ENCODE measurements at places on chromosomes 6 and 20.

GRCh38 chr6:110561696-110562095 is 85.3 kb upstream of the SLC22A16 start:
- no peak for DNase-seq

GRCh38 chr6:34369385-34369784 is 23.1 kb downstream of the NUDT3 start:
- DNase-seq, result no peak

DNA sequence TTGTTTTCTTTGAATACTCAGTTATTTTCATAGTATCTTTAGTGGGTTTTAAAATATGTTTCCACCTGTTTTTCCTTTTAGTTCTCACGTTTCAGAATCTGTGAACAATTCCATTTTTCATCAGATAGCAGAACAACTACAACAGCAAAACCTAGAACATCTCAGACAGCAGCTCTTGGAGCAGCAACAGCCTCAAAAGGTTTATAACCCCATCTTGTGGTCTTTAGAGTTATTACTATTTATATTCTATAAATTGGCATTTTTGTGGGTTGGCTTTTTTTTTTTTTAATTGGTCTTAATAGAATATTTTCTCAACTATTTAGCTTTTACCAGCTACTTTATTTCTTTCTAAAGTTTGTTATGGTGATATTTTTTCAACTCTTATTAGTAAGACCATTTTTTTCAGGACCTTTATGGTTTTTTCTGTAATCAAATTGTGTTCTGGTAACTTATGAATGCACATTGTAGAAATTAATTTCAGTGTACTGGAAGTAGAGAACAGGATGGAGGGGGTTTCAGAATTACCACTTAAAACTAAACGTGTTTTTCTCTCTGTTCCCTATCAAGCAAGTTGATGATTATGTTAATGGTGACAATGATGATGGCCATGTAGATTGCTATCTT is 72.2 kb downstream of the SCAF8 start:
- no peak for DNase-seq

DNA sequence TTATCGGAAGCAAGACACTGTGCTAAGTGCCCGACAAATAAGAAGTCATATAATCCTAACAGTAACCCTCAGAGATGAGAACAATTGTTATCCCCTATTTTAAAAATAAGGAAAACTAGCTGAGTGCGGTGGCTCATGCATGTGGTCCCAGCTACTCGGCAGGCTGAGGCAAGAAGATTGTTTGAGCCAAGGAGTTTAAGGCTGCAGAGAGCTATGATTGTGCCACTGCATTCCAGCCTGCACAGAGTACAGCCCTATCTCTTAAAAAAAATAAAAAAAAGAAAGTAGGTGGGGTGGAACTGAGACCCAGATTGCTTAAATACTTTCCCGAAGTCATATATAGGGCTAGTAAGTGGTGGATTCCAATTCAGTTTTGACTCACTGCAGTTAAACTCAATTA is 84.7 kb downstream of the UST start:
- DNase-seq, result no peak

- DNase-seq, result no peak
These were observed 36.8 kb downstream of the PREX1 start for GRCh38 chr20:48791014-48791413.

GRCh38 chr6:15626878-15627674 is 35.8 kb downstream of the DTNBP1 start:
- DNase-seq, result no peak

DNA sequence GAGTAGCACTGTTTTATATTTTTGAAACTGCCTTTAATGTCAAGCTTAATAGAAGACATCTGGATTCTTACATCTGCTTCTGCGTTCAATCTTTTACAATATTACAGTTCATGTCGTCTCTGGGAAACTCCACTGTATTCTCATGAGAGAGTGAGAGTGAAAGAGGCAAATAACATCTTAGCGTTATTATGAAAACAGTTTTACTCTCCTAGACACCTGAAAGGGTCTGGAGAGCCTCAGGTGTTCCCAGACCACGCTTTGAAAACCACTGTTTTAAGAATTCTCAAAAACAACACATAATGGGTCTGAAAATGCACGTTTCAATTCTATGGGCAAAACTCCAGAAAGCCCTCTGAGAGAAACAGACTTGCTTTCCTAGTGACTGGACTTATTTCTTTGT is 63.3 kb downstream of the ARHGAP18 start:
- DNase-seq, result no peak

- DNase-seq, result no peak
These were observed 10.1 kb upstream of the SIRPD start for GRCh38 chr20:1567392-1568162.

- DNase-seq, result no peak
These were observed 209.0 kb downstream of the SYNE1 start for GRCh38 chr6:152428126-152428525.

DNA sequence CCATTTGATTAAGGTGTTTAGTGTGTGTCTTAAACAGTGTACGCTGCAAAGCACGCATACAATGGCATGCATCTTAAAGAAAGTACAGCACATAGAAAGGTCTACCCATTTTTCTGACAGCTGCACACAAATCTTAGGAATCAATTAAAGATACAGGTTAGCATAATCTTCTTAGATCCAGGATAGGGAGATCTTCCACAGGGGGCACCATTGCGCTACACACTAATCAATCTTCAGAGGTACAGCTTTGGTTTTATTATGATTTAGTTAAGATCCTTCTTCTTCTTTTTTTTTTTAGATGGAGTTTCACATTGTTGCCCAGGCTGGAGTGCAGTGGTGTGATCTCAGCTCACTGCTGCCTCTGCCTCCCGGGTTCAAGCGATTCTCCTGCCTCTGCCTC is 63.7 kb upstream of the BEND3 start:
- DNase-seq, result no peak

GRCh38 chr6:2434116-2434515 is 188.7 kb upstream of the GMDS start:
- no peak for DNase-seq

GRCh38 chr6:37232430-37233017 is 25.0 kb upstream of the TBC1D22B start:
- no peak for DNase-seq

GRCh38 chr6:30861257-30862048 is 22.9 kb upstream of the DDR1 start:
- DNase-seq, result no peak

DNA sequence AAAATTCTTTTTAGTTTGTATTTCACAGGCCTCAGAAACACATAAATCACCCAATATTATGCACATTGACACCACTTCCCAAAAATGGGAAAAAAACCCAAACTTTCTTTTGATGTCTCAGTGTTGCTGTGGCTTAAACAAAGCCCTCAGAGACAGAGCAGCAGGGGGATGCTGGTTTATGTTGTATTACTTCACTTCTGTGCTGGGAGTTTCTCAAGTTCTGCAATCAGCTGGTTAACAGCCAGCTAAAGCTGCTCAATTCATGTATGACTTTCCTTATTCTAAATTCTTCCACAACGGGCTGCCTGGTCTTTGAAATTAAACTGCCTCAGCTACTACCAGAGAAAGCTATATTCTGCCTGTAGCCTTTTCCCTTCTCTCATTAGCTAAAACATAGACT is 5.6 kb downstream of the FILIP1 start:
- DNase-seq, result no peak

DNA sequence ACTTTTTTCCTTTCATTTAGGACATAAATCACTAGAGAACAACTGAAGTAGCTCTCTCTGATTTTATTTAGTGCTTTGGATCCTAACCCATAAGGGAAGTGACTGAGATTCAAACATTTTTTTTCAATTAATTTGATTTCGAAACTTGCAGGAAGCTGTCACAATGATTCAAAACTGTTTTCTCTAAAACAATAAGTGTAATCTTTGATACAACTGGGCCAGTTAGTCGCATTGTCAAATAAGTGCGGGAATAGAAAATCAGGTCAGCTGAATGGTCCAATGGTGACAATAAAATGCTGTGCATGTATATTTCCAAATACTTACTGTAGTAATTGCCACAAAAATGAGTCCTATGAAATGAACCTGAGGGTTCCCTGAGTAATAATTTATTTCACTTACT is 930.8 kb downstream of the TFAP2A start:
- DNase-seq, result no peak

GRCh38 chr6:119541132-119541905 is 191.8 kb upstream of the MAN1A1 start:
- DNase-seq, result no peak

- DNase-seq, result no peak
These were observed 43.0 kb downstream of the TSPYL4 start for GRCh38 chr6:116210750-116211425.

DNA sequence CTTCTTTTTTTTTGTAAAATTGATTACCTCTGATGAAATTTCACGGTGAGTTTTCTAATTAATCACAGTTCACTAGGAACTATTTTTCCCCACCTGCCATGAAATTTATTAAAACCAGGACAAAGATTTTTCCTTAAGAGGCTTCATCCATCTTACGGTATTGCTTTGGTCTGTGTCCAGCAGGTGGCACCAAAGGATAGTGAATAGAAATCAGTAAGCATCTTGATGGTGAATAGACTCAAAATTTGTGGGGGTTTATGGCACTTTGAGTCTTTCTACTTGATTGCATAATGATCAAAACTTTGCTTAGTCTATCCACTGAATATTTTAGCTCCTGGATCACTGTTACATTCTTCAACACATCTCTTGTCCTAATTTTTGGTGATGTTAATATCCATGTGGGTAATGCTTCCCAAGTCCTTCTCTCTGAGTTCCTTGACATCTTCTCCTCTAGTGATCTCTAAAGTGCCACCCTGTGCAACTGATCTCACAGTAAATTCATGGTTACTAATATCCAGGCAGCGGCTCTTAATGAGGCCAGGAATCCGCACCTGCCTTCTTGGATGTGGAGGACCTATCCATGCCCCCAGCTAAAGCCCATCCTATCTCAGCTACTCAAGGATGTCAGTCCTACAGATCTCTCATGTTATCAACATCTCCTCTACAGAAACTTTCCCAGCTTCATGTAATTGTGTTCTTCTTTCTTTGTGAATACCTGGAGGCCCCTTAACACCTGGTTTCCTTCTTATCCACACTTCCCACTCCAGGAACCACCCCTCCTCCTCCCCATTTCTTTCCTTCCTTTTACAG is 54.5 kb downstream of the STMND1 start:
- DNase-seq, result peak; percentile 19

DNA sequence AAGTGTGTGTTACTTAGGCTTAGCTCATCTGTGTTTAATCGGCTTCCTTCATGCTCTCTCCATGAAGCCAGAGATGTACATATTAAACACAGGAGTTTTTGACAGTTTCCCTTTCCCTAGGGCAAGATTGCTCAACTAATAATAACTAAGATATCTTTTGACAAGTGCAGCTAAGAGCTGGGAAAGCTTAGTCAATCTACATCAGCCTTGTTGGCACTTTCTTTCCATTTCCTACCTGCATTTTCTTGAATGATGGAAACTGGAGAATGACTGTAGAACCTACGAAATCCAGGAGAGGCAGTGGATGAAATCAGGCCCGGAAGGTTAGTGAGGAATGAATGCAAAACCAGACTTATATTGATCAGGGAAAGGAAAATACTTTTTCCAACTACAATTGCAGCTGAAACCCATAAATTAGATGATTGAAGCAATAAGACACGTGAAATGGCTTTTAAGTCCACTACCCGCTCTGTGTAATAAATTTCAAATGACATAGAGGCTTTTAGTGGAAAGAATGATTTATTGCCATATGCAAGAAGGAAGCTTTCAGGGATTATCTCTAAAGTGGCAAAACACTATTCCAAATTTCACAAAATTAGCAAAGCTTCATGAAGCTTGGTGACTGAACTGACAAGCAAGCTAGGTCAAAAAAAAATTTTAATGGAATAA is 237.2 kb upstream of the ID4 start:
- DNase-seq, result no peak

DNA sequence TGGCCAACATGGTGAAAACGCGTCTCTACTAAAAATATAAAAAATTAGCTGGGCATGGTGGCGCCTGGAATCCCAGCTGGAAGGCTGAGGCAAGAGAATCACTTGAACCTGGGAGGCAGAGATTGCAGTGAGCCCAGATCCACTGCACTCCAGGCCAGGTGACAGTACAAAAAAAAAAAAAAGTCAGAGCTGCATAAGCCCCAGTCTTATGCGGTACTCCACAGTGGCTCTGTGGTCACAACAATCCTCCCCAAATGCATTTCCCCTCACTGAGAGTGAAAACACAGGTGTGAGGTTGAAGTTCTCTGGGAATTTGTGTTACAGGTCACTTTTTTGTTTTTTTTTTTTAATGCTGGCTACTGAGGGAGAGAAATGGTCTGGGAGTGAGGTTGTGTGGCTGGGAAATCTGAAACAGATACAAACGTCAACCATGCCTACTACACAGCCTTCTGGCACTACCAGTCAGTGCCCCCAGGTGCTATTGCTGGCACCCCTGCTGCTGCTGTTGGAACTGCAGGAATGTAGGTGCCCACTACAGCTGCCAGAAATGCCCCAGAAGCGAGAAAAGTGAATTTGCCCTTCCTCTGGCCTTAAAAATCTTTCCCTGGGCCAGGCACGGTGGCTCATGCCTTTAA is 5.7 kb downstream of the MRPS26 start:
- DNase-seq, result no peak

GRCh38 chr6:29547573-29547972 is 12.0 kb downstream of the UBD start:
- DNase-seq, result no peak

GRCh38 chr6:5379647-5380242 is 118.4 kb downstream of the FARS2 start:
- DNase-seq, result no peak

DNA sequence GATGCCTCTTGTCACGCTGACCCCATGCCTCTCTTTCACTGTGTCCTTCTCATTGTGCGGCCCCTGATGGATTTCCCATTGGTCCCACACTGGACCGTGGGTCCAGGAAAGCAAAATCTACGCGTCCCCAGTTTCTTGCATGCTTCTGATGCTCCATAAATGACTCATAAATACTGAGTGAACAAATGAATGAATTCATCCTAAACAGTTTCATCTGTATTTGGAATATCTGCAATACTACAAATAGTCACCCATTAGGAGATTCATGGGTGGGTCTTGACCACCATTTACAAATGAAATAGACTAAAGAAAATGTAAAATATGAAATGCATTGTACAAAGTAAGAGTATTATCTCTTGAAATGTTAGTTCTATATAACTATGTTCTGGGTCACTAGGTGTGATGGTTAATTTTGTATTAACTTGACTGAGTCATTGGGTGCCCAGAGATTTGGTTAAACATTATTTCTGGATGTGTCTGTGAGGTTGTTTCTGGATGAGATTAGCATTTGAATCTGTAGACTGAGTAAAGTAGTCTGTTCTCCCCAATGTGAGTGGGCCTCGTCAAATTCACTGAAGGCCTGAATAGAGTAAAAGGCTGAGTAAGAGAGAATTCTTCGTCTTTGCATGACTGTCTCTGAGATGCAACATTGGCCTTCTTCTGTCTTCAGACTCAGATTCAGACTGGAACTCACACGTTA is 448.7 kb downstream of the PREX1 start:
- DNase-seq, result no peak
